ENCODE measurements at places on chromosomes 3 and 15.

GRCh38 chr3:38136393-38136776 lies 542 bp downstream of the ACAA1 start:
- DNase-seq: no peak

- DNase-seq: no peak
These were observed 40.4 kb downstream of the WHAMM start for GRCh38 chr15:82849556-82850512.

DNA sequence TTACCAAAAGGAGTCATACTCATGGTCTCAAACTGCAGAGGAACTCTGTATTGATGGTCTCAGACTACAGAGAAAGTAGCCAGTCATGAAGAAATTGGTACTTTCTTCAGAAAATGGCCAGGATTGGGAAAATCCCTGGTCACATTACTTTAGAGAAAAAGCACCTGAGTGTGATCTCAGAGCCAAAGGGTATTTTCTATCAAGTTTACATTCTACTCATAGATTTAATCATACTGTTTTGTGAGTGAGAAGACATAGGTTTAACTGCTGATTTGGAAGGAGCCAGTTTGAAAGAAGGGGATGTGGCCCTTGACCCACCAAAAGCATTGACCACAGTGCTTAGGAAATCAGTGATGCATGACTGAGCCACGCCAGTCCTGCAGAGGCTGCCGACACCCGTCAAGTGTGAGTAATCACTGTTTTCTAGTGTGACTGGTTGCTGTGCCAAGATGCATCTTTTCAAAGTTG lies 203.6 kb downstream of the AKAP13 start:
- no peak for DNase-seq

DNA sequence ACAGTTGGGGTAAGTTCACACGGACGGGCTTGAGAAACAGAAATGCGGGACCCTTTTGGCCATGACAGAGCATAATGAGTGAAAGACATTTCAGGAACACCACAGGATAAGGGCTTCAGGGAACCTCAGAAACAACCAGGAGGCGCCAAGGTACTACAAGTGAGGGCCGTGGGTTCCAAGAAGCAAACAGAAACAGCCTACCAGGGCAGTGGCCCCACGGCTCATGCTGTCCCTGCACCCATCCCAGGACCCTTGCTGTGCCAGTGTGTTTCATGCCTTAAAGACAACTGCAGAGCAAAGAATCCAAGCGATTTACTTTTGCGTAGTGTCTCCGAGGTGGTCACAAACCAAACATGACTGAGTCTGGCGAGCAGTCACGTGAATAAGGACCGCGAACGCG lies 54.0 kb downstream of the RUBCN start:
- no peak for DNase-seq

DNA sequence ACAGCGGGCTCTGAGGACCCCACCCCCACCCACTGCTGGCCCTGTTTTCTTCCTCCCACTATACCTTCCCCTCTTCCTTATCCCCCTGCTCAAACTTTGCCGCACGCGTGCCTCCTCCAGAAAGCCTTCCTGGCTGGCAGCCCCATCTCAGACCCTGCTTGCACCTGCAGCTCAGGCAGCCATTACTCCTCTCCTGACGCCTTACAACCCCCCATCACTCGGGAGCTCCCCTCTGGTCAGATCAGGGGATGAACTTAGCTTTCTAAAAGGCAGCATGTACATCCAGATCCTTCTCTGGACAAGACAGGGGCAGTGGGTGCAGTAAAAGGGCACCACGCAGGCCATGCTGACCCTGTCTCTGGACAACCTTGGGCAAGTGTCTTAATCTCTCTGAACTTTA lies 94.5 kb downstream of the SEC22A start:
- no peak for DNase-seq

Data from amniotic stem cell (primary cell).